ENCODE measurements at places on chromosomes 5 and 9.

- no peak for DNase-seq
- H3K27ac ChIP-seq, result no peak overlapping the region
- H3K36me3 ChIP-seq, result no peaks in the 10 kb centered on the region
Observed at GRCh38 chr5:149725296-149725695, 4.8 kb upstream of the PPARGC1B start.

- H3K36me3 ChIP-seq, result no peaks in the 10 kb centered on the region
- no peaks in the 10 kb centered on the region for H3K4me1 ChIP-seq
- DNase-seq, result no peak
- H3K27ac ChIP-seq, result no peak overlapping the region
- H3K27me3 ChIP-seq, result no peaks in the 10 kb centered on the region
- no peak overlapping the region for H3K4me3 ChIP-seq
Observed at GRCh38 chr9:87685441-87685840, 40.5 kb upstream of the CTSL start.

GRCh38 chr5:108415726-108416125, 33.8 kb upstream of the FBXL17 start:
- no peak overlapping the region for H3K4me3 ChIP-seq
- H3K4me1 ChIP-seq, result no peaks in the 10 kb centered on the region
- DNase-seq, result no peak
- H3K27me3 ChIP-seq, result no peaks in the 10 kb centered on the region
- no peaks in the 10 kb centered on the region for H3K36me3 ChIP-seq

DNA sequence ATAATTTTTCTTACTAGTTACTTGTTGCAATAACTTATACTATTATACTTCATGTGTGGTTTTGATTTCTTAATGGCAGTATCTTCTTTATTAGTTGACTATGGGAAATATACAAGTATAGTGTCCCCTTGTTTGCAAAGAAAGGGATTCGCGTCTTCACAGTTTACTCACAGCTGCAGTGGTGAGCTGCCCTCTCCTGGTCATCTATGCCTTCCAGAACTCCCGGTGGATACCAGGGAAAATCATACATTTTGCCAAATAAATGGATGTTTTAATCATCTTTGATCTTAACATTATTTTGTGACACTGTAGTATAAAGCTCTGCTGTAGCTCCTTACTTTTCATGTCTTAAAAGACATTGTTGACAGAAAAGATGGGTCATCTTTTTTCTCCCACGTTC, 142.0 kb downstream of the ZCCHC7 start:
- DNase-seq, result no peak
- no peaks in the 10 kb centered on the region for H3K4me1 ChIP-seq
- no peak overlapping the region for H3K4me3 ChIP-seq

GRCh38 chr9:92665836-92666235, 4.1 kb downstream of the IPPK start:
- no peaks in the 10 kb centered on the region for H3K27me3 ChIP-seq
- H3K27ac ChIP-seq, result peak overlapping the region; percentile 63
- H3K36me3 ChIP-seq, result no peaks in the 10 kb centered on the region

- H3K27me3 ChIP-seq, result no peaks in the 10 kb centered on the region
- no peak overlapping the region for H3K27ac ChIP-seq
- H3K36me3 ChIP-seq, result no peaks in the 10 kb centered on the region
- H3K4me3 ChIP-seq, result no peak overlapping the region
Observed at GRCh38 chr5:160463740-160464465, 42.2 kb downstream of the PTTG1 start.

GRCh38 chr5:67240846-67241245, 44.2 kb upstream of the CD180 start:
- no peaks in the 10 kb centered on the region for H3K27me3 ChIP-seq
- no peak overlapping the region for H3K27ac ChIP-seq
- DNase-seq, result no peak
- H3K4me3 ChIP-seq, result no peak overlapping the region
- H3K4me1 ChIP-seq, result peaks cover 18% of the 10 kb centered on the region

- DNase-seq, result no peak
- no peaks in the 10 kb centered on the region for H3K4me1 ChIP-seq
- H3K36me3 ChIP-seq, result no peaks in the 10 kb centered on the region
- no peak overlapping the region for H3K27ac ChIP-seq
- no peak overlapping the region for H3K4me3 ChIP-seq
- no peaks in the 10 kb centered on the region for H3K27me3 ChIP-seq
Observed at GRCh38 chr9:82677086-82677485, 385.9 kb downstream of the RASEF start.

DNA sequence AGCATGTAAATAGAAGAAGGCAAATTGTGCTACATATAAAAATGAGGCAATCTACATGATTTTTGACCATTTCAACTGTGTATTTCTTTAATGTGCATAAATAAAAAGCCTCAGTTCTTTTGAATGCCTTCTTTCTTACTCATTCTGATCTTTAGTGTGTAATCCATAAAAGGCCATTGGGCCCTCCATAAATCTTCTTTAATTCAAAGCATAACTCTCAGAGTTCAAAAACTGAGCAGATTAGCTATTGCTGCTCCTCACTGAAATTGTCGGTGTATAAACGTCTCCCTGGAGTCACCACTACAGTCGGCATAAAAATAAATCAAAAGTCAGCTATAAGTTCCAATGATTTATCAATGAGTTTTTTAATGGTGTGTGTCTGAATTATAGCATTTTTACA, 45.3 kb upstream of the ADAMTSL1 start:
- H3K4me3 ChIP-seq, result no peak overlapping the region
- no peaks in the 10 kb centered on the region for H3K4me1 ChIP-seq

GRCh38 chr9:137900584-137901310, 23.2 kb downstream of the CACNA1B start:
- DNase-seq, result no peak
- no peaks in the 10 kb centered on the region for H3K27me3 ChIP-seq
- no peak overlapping the region for H3K4me3 ChIP-seq
- no peak overlapping the region for H3K27ac ChIP-seq
- H3K4me1 ChIP-seq, result no peaks in the 10 kb centered on the region

GRCh38 chr9:12414514-12414913, 278.7 kb upstream of the TYRP1 start:
- no peak for DNase-seq
- H3K4me1 ChIP-seq, result no peaks in the 10 kb centered on the region
- H3K36me3 ChIP-seq, result no peaks in the 10 kb centered on the region
- H3K27me3 ChIP-seq, result no peaks in the 10 kb centered on the region
- H3K27ac ChIP-seq, result no peak overlapping the region

GRCh38 chr5:150148117-150148927, 7.3 kb downstream of the PDGFRB start:
- H3K4me3 ChIP-seq, result peak overlapping the region; percentile 3
- H3K36me3 ChIP-seq, result no peaks in the 10 kb centered on the region
- no peaks in the 10 kb centered on the region for H3K27me3 ChIP-seq
- DNase-seq, result peak; percentile 20
- peak overlapping the region; percentile 58 for H3K27ac ChIP-seq

- H3K27ac ChIP-seq, result no peak overlapping the region
- no peak for DNase-seq
- no peak overlapping the region for H3K4me3 ChIP-seq
Observed at GRCh38 chr5:139446956-139447779, 7.8 kb upstream of the DNAJC18 start.

GRCh38 chr9:117704024-117704575, at the start of gene TLR4:
Gene TLR4 (plus strand): TSS chr9:117704403. CDS start chr9:117704473, 70 bp downstream.
- H3K4me3 ChIP-seq, result peak within 1 kb of the TSS; percentile 51
- H3K4me1 ChIP-seq, result peaks cover 14% of the 10 kb centered on the region
- H3K27me3 ChIP-seq, result no peaks in the 10 kb centered on the region
- no peaks in the 10 kb centered on the region for H3K36me3 ChIP-seq
- peak; percentile 78 for DNase-seq

- H3K36me3 ChIP-seq, result no peaks in the 10 kb centered on the region
- DNase-seq, result no peak
- H3K27me3 ChIP-seq, result no peaks in the 10 kb centered on the region
- peaks cover 12% of the 10 kb centered on the region for H3K4me1 ChIP-seq
Observed at GRCh38 chr9:13952906-13953305, 361.0 kb downstream of the NFIB start.

DNA sequence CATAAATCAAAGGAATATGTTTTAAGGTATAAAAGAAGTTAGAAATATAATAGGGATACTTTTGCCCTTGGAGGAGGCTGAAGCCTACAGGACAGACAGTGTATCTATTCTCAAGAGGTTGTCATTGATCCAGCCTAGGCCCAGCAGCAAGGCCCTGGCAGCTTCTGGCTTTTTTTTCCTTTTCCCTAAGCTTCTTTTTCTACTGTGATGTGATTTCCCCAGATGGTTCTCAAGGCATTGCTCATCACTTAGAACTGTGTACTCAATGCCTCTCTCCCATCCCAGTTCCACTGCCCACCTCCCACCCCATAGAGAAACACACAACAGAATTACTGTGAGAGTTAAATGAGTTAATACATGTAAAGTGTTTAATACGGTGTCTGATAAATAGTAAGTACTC, 88.6 kb downstream of the SLC44A1 start:
- no peak overlapping the region for H3K27ac ChIP-seq
- H3K36me3 ChIP-seq, result peaks cover 6% of the 10 kb centered on the region
- H3K27me3 ChIP-seq, result no peaks in the 10 kb centered on the region
- no peak for DNase-seq
- H3K4me3 ChIP-seq, result no peak overlapping the region

DNA sequence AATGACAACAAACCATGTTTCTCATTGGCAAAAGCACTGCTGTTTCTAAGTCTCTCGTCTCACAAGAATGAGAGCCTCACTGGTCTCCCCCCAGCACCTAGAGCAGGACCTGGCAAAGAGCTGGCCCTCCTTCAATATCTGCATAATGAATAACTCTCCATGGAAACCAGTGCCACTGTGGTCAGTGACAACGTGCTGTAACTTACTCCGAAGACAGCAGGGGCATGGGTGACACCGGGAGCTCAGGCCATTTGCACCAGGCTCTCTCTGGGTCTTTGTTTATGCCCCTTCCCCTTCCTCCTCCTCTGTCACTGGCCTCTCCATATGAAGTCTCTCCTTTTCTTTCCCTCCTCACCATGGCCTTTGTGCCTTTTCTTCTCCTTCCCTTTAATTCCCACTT, 33.3 kb downstream of the TAS2R1 start:
- no peak for DNase-seq
- no peak overlapping the region for H3K27ac ChIP-seq
- H3K4me3 ChIP-seq, result no peak overlapping the region
- no peaks in the 10 kb centered on the region for H3K4me1 ChIP-seq
- H3K27me3 ChIP-seq, result no peaks in the 10 kb centered on the region

GRCh38 chr5:133340002-133340755, 272.2 kb downstream of the FSTL4 start:
- H3K36me3 ChIP-seq, result no peaks in the 10 kb centered on the region
- no peaks in the 10 kb centered on the region for H3K4me1 ChIP-seq
- H3K27me3 ChIP-seq, result no peaks in the 10 kb centered on the region
- no peak overlapping the region for H3K27ac ChIP-seq

DNA sequence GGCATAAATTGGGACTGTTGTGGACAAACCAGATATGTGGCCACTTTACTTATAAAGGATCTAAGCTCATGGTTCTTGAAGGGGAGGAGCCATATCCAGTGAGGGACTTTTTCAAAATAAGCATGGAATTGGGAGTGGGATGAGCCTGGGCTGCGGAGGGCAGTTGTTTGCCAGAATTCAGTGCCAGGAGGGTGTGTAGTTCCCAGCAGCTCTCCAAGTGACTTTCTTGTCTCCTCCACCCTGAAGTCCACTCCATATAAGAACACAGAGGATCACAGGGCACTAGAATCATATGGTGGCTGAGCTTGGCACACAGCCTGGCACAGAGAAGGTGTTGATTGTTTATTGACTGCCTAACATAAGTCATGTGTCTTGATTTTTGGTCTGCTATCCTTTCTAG, 121.1 kb downstream of the CAVIN4 start:
- no peak for DNase-seq
- H3K4me1 ChIP-seq, result no peaks in the 10 kb centered on the region
- H3K27me3 ChIP-seq, result no peaks in the 10 kb centered on the region
- no peak overlapping the region for H3K27ac ChIP-seq
- no peaks in the 10 kb centered on the region for H3K36me3 ChIP-seq

- peaks cover 50% of the 10 kb centered on the region for H3K4me1 ChIP-seq
- no peaks in the 10 kb centered on the region for H3K27me3 ChIP-seq
- H3K4me3 ChIP-seq, result peak within 1 kb of the TSS; percentile 67
- DNase-seq, result peak; percentile 84
- H3K27ac ChIP-seq, result peak within 1 kb of the TSS; percentile 89
Observed at GRCh38 chr9:27572918-27573633, at the start of gene C9orf72. Gene C9orf72 (minus strand): TSS chr9:27573481. CDS start chr9:27567120, 6,361 bp downstream.

DNA sequence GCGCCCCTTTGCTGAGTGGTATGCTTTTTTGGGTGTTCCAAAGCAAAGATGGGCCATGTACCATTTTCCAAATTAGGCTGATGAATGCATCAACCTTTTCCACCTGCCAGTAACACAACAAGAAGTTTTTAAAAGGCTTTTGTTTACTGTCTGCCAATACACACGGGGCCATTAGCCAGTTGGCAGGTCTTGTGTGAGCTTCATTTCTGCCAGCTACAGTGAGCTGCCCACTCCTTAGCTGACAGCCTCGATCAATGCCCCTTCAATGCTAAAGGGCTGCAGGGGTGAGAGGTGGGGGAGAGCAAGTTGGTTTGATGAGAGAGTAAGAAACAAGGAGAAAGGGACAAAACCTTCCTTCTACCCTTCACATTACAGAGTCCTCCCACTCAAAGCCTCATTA, 128.7 kb downstream of the C5orf15 start:
- DNase-seq, result no peak
- H3K4me3 ChIP-seq, result no peak overlapping the region
- H3K27ac ChIP-seq, result no peak overlapping the region
- H3K27me3 ChIP-seq, result peaks cover 3% of the 10 kb centered on the region
- H3K36me3 ChIP-seq, result no peaks in the 10 kb centered on the region
- H3K4me1 ChIP-seq, result no peaks in the 10 kb centered on the region

DNA sequence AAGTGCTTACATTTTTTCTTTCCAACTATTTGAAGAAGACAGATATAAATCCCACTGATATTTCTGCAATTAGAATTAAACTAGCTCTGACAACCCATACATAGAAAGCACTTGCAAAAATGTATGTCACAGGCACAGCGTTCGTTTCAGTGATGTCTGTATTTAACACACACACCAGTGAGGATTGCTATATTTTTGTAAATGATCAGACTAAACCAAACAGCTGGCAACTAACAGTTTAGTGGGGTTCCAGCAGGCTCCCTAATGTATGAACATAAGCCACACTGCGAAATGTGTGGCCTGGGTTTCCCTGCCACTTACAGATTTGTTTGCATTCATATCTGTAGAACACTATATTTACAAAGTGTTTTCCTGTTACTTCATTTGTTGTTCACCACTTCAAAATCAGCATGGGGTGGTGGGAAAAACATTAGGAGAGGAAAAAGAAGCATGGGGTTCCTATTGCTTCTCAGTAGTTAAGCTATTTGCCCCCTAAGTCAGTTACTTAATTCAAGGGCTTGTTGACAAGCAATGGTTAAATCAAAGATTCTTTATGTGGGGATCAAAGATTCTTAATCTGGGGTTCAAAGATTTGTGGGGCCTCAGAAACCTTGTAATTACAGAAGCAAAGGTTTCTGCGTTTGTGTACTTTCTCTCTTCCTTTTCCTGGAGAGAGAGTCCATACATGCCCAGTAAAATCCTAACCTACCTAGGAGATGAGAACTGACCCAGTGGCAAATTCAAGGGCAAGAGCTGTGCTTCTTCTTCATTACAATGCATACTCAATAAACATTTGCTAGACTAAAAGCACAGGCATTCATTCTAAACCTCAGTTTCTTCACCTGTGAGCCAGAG, 27.1 kb downstream of the ZNF608 start:
- H3K27me3 ChIP-seq, result no peaks in the 10 kb centered on the region
- no peak for DNase-seq
- H3K27ac ChIP-seq, result no peak overlapping the region
- H3K4me3 ChIP-seq, result no peak overlapping the region
- H3K4me1 ChIP-seq, result peaks cover 9% of the 10 kb centered on the region

Data from heart right ventricle (tissue), 16 donors.